ENCODE measurements at places on chromosomes 6 and 20.

GRCh38 chr6:9521152-9521530, 893.7 kb downstream of the TFAP2A start:
- no peak for DNase-seq

DNA sequence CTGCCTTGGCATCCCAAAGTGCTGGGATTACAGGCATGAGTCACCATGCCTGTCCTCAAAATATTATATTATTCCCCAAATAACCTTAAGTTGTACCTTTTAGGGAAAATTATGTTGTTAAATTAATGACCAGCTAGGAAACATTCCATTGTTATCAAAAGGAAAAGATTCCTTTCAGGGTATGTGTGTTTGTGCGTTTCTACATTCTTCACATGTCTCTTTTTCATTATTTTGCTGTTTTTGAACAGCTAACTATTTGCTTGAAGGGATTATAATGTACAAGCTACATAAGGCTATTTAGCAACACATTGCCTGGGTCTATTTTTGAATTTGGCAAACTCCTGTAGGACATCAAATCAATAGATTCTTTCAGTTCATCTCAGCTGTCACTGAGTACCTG, 57.1 kb downstream of the GJA1 start:
- no peak for DNase-seq

- DNase-seq, result no peak
Measured at GRCh38 chr6:106560996-106561685, 68.2 kb downstream of the RTN4IP1 start.

- no peak for DNase-seq
Measured at GRCh38 chr6:92297101-92297500, 1122.3 kb downstream of the EPHA7 start.

- DNase-seq, result no peak
Measured at GRCh38 chr6:56458324-56458884, 184.3 kb downstream of the DST start.

DNA sequence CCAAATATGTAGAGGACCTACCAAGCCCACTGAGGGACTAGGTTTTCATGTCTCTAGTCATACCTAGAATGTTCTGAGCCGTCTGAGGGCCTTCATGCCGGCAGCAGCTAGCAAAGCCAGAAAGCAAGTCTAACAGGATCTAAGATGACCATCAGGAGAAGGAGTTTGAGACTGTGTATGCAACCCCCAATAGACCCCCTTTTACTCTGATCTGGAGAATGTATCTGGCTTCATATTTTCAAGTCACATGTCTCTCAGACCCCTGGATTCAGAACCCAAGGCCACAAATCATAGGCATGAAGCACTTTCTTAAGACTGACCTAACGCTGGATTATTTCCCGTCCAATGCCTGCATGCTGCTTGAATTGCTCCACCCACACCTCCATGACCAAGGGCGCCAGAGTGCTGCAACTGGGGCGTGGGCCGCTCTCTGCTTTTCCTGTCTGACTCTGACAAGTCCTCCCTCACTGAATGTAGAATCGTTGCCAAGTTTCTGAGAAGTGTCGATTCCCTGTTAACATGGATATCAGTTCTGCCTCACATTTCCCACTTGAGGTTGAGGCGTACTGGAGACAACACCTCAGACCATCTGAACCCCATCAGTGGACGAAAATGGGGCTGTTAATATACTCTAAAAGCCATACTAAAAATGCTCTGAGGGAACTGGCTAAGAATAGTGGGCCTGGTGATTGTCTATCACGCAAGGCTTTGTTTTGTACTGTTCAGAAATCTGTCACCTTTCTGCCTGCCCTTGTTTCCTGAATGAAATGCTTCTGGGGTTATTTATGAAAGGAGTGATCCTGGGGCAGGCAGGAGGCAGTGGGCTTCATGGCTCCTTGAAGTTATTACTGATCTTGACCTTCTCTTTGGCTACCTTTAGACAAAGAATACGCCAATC, 23.9 kb upstream of the ASXL1 start:
- no peak for DNase-seq

DNA sequence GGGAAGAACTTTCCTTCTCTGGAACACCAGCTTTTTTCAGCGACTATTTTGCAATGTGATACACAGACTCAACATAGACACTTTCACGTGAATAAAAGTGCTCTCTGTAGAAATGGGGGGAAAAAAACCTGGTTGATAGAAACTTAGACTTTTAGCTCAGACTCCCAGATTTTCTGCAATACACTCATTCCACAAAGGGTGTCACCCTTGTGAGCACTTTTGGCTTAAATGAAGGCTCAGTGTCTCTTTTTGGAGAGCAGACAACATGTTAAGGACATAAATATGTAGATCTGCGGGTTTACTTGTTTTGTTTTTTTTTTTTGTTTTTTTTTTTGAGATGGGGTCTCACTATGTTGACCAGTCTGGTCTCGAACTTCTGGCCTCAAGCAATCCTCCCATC, 579.6 kb downstream of the PTPRT start:
- DNase-seq, result no peak

GRCh38 chr6:90066697-90067096, 172.4 kb downstream of the GJA10 start:
- DNase-seq, result no peak

DNA sequence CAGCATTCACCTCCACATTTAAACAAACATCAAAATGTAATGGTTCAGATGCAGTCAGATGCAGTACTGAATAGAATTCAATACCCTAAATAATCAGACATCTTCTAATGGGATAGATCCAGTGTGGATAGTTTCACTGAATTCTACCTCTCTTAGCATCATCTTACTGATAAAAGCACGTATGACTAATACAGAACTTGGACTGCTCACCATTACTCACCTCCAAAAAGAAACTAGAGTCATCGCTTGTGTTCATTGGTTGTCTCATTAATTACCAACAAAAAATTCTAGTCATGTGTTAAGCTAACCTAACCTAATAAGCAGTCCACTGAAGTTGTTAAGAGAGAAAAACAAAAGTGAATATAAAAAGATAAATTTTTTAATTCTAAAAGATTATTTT, 165.9 kb upstream of the IRAK1BP1 start:
- DNase-seq, result no peak

DNA sequence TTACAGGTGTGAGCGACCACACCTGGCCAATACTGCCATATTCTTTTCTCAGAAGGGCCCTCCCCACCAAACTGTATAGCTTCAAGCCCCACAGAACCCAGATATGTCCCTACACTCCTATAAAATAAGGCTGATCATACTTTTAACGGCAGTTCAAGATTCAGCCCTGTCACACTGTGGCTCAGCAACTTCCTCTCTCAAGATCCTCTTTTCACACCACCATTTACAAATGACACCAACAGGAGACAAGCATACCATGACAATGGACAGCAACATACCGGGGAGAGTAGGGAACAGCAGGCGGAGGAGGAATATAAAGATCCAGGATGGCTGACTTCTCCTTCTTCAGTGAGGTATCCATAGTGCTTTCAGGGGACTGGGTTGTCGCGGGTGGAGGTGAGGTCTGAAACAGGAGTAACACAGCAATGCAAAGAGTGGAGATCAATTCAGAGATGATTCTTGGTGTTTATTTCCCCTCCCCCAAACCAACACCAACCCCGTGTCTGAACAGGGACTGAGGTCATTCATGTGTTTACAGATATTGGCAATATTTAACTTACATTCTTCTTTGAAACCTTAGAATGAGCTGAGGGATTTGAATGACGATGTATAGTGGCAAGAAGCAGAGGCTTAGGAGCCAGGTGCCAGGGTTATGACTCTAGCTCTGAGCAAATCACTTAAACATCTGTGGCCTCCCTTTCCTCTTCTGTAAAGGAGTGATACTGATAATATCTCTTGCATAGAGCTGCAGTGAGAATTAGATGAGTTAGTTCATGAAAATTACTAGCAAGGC, 57.6 kb upstream of the IPCEF1 start:
- no peak for DNase-seq

DNA sequence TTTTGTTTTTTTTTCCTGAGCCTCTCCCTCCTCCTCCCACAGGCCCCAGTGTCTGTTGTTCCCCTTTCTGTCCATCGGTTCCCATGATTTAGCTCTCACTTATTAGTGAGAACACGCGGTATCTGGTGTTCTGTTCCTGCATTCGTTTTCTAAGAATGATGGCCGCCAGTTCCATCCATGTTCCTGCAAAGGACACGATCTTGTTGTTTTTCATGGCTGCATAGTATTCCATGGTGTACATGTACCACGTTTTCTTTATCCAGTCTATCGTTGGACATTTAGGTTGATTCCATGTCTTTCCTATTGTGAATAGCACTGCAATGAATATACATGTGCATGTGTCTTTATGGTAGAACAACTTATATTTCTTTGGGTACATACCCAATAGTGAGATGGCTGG, 105.6 kb upstream of the NUP153 start:
- DNase-seq, result no peak

DNA sequence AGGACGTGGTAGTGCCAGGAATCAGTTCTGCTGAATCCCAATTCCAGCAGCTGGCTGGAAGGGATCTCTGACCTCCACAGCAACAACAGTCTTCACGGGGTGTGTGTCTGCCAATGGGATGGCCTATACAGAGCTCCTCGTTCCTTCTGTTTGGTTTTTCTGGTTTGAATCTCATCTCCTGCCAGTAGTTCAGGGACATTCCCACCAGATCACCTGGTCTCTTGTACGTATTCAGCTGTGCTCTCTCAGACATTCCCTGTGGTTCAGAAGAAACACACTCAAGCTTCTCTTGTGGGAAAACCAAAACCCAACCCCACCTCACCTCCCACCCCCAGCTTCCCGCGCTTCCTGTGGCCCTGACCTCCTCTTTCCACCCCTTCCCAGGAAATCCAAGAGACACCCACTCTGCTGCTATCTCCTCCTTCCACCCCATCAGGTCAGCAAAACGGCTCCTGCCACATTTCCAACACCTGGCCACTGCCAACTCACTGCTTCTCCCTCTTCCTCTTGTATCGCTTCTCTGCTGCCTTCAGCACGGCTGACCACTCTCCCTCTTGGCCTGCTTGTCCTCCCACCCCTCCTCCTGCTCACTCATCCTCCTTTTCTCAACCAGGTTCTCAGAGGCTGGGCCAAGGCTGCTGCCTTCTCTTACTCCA, 63.3 kb upstream of the PTGIS start:
- DNase-seq, result no peak

DNA sequence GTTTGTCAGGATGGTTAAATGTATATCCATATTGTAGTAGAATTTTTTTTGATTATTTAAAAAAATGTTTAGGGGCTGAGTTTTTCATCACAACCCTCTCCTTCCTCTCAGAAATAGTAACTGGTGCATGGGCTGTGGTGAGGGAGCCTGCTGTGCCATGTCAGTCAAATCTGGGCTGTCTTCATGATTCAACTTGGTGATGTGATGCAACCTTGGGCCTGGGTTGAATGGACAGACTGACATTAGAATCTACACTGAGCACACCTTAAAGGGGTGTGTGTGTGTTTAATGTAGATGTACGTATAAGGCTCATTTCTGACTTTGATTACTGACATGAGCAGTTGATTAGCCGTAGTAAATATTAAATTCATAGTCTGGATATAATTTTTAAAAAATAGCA, 3.7 kb downstream of the TJAP1 start:
- DNase-seq, result no peak

GRCh38 chr6:11431455-11431937, 106.1 kb upstream of the TMEM170B start:
- DNase-seq, result no peak

DNA sequence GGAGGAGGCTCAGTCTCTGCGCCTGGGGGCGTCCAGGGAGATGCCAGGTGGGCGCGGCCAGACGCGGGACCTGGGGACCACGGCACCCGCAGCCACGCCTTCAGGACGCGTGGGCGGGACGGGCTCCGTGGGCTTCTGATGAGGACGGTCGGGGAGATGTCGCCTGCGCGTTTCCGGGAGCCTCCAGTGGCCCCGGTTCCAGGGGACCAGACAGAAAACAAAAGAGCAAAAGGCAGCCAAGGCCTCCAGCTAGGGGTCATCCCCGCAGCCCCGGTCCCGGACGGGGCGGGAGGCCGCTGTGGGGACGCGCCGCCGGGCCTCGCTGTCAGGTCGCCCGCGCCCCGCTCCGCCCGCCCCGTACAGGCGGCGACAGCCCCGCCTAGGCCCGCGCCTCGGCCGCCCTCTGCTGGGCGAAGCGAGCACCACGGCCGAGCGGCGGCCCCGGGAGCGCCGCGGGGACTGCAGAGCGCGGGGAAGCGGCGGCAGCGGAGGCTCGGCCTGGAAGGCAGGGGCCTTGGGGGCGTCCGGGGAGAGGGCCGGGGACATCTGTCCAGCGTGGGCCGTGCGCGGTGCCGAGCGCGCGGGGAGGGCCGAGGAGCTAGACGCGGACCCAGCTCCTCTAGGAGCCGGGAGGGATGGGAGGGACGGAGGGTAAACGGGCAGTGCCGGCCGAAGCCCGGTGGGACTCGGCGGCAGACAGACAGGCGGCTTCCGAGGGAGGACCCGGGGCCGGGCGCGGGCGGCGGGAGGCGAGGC, 48.7 kb downstream of the TMEM242 start:
- peak; percentile 74 for DNase-seq

- DNase-seq, result no peak
Measured at GRCh38 chr20:52805296-52805571, 166.9 kb upstream of the TSHZ2 start.

DNA sequence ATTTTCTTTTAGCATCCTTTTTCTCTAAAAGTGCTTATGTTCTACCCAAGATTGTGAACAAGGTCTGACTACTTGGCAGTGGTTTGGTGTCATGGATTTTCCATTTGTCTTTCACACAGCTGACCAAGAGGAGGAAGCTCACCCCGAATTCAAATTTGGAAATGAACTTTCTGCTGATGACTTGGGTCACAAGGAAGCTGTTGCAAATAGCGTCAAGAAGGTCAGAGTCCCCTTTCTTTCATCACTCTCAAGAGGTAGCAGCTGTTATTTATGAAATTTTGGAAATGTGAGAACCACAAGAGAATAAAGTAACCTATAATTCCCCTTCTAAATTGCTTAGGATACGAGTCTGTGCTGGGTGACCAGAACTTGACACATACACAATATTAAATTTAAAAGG, 113.0 kb upstream of the LAMP5 start:
- no peak for DNase-seq

GRCh38 chr20:23923891-23924435, 44.4 kb upstream of the CST5 start:
- no peak for DNase-seq

- peak; percentile 25 for DNase-seq
Measured at GRCh38 chr20:5448449-5449118, 131.8 kb upstream of the PROKR2 start.

- no peak for DNase-seq
Measured at GRCh38 chr6:63797721-63798120, 162.1 kb downstream of the PHF3 start.

DNA sequence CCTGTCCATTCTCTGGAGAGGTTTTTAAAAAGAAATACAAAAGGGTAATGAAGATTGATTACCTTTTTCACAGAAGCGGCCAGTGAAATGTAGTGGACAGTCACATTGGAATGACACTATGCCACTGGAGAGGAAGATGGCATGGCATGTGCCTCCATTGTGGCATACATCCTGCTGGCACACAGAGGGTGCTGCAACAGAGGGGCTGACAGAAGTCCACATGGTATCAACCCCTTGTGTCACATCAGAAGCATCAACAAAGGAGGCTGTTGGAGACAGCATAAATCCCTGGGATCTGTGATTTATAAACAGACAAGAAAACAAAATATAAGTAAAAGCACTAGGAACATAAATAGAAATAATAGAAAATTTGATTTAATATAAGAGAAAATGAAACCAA, 594.9 kb downstream of the PHF3 start:
- no peak for DNase-seq
